ENCODE measurements at places on chromosomes 3 and 15. TPM values are rescaled to one million over a fixed set of nuclear protein-coding genes. Genes with fewer than 3 reads are reported as not detected.

ACKR4 gene
- 6.6 TPM for polyA plus RNA-seq

IQCH gene
- 7.5 TPM for polyA plus RNA-seq

DNA sequence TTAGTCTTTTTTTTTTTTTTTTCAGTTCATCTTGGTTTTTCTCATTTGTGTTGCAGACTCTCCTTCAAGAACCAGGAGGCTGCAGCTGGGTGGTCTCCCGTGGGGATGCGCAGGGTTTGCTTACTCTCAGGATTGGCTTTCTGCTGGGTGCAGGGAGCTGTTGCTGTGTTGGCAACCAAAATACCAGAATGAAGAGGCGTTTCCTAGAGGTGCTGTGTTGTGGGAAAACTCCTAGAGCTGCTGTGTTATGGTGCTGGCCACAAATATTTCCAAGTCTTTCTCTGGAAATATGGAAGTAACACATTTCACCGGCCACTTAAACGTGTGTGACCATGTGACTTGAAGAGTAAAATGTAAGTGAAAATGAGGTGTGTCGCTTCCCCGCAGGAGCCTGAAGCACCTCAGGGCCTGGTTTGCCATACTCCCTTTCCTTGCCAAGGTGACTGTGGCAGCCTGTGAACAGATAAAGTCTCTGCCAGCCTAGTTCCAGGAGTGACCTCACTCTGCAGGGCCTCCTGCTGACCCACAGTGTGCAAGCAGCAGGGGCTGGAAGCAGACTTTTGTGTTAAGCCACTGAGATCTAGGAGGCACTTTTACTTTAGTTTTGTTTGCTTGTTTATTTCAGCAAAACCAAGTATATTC lies 258.9 kb downstream of the ADAMTS17 start:
- DNase-seq: no peak

GRCh38 chr15:90221246-90221900 lies 12.4 kb downstream of the CIB1 start:
- no peak for DNase-seq

Measured in left renal pelvis (tissue), 4 donors.